ENCODE measurements at places on chromosomes 7 and 10. TPM values are rescaled to one million over a fixed set of nuclear protein-coding genes. Genes with fewer than 3 reads are reported as not detected.

PLA2G12B gene
- total RNA-seq, result not detected

WNT2 gene
- total RNA-seq, result not detected

EN2 gene
- total RNA-seq, result not detected

LRRTM3 gene
- not detected for total RNA-seq

OLAH gene
- total RNA-seq, result 0.44 TPM

OIT3 gene
- total RNA-seq, result not detected

VWA2 gene
- total RNA-seq, result not detected

SLC26A5 gene
- total RNA-seq, result not detected

PLEKHS1 gene
- 0.05 TPM for total RNA-seq

BEND7 gene
- not detected for total RNA-seq

ZNF365 gene
- not detected for total RNA-seq

ATOH7 gene
- total RNA-seq, result not detected

GPER1 gene
- total RNA-seq, result not detected

LDB3 gene
- total RNA-seq, result 0.10 TPM

TET1 gene
- total RNA-seq, result 0.73 TPM

PHTF2 gene
- total RNA-seq, result 31.2 TPM

TDRD1 gene
- 0.13 TPM for total RNA-seq

WEE2 gene
- total RNA-seq, result 0.12 TPM

KCNMA1 gene
- not detected for total RNA-seq

SLC37A3 gene
- 171 TPM for total RNA-seq

ANAPC16 gene
- 80.0 TPM for total RNA-seq

CALU gene
- 52.8 TPM for total RNA-seq

GCK gene
- 2.4 TPM for total RNA-seq

ACTL6B gene
- total RNA-seq, result not detected

STOX1 gene
- 0.32 TPM for total RNA-seq
